NCI-H187 (cell line): ENCODE measurements at places on chromosomes 16 and 17.

DNA sequence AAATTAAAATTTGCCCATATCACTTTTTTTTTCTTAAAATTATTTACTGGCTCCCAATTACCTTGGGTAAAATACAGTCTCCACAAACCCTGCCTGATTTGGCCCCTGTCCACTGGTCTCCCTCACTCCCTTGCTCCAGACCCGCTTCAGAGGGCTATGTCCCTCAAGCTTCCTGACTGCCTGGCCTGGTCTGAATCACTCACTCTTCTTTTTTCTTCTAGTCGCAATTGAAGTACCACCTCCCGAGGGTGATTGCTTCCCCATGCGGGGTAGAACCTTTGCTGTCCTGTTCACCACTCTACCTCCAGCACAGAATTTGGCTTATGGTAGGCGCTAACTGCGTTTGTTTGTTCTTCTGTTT lies 598 bp upstream of the PGAP3 start:
- DNase-seq = no peak

DNA sequence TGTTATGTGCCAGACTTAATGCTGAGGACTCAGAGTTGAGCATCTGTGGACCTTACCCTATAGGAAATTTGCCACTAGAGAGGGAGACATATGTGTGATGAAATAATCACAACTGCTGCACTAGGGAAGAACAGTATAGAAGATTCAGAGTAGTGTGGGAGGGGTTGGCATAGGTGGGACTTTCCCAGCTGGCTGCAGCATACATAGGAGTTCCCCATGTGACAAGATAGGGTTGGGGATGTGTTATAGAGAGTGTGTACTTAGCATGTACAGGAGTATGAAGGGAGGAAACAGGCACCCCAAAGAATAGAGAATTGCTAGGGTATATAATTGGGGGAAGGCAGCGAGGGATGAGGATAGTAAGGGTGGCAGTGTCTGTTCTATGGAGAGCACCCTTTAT lies 2.9 kb downstream of the NUP93 start:
- no peak for DNase-seq

- DNase-seq = no peak
These were observed 20.3 kb upstream of the MAPK3 start for GRCh38 chr16:30143347-30143702.

DNA sequence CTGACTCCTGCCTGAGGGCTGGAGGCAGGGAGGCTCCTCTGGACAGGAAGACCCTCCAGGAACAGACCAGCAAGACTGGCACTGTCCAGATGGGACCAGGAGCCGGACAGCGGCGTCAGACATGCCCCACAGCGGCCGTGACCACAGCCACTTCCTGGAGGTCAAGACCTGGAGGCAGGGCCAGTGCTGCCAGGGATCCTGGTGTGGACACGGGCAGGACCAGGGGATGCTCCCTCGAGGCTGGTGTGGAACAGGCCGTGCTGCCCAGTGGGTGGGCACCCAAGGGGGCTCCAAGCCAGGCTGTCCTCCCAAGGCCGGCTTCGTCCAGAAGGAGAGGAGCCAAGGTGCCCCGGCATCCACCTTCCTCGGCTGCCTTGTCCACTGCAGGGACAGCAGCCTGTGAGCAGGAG lies 4.5 kb upstream of the CCDC57 start:
- DNase-seq = no peak

- no peak for DNase-seq
These were observed 5.7 kb upstream of the SPNS2 start for GRCh38 chr17:4492721-4493561.

DNA sequence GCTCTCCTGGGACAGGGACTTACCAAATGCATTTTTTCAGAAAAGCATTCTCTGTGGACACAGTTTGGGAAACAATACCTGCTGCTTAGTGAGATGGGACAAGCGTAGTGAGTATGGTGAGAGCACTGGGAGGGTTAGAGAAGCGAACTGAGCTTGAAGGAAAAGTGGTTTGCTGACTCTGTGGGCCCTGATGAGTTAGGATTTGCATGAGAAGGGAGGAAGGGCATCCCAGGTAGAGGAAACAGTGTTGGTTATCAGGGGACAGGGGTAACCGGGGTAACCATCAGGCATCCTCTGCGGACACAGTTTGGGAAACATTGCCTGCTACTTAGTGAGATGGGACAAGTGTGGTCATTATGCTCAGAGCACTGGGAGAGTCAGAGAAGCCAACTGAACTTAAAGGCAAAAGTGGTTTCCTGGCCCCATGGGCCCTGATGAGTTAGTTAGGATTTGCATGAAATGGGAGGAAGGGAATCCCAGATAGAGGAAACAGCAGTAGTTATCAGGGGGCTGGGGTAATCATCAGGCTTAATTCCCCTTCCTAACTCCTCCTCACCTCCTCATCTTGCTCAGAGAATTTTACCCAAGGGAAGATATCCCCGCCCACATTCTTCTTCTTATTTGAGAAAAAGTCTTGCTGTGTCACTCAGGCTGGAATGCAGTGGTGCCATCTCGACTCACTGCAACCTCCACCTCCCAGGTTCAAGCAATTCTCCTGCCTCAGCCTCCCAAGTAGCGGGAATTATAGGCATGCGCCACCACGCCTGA lies 319.3 kb downstream of the RBFOX1 start:
- DNase-seq = no peak

DNA sequence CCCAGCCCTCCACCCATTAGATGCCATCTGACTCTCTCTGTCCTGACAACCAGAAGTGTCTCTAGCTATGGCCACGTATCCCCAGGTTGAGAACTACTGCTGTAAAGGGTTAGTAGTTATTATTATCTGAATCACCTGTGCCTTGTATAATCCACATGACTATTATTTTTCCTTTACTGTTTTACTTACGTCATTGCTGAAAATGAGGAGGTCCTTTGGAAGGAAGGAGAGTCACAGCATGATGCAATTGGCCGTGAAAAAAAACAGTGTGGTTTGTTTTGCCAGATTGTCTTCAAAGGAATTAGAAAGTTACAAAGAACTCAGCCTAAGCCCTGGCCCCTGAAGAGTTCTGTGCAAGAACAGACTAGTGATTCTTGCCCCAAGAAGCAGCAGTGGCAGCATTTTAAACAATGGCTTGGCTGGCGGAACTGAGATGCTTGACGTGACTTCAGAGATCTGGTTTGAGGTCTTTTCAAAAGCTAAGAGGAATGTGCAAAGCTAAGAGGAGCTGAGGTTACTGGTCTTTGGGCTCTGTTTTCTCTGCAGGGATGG lies 413.3 kb upstream of the EEF2KMT start:
- no peak for DNase-seq

DNA sequence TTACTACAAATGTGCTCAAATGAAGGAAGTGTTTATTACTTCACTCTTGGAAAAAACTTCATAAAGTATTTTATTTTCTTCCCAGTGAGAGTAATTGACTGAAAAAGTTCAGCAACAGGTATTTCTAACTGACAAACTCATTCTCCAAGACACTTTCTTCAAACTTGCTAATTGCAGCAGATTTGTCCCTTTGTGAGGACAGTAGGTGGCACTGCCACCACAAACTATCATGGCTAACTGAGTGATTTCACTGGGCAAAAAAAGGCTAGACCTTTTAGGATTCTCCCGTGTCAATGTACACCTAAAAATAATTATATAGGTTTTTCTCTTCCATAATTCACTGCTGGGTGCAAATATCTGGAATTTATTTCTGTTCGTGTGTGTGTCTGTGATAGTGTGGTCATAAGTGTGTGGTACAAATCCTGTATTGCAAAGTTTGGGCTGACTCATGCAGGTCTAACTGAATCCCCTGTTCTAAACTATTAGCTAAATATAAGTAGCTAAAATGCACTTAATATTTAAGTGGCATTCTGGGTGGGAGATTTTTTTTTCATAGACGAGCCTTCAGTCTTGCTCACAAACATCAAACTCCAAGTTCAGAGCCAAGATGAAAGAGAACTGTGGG lies 3.9 kb downstream of the HS3ST3A1 start:
- DNase-seq = no peak

- no peak for DNase-seq
These were observed 491 bp downstream of the TRAP1 start for GRCh38 chr16:3716831-3717234.

DNA sequence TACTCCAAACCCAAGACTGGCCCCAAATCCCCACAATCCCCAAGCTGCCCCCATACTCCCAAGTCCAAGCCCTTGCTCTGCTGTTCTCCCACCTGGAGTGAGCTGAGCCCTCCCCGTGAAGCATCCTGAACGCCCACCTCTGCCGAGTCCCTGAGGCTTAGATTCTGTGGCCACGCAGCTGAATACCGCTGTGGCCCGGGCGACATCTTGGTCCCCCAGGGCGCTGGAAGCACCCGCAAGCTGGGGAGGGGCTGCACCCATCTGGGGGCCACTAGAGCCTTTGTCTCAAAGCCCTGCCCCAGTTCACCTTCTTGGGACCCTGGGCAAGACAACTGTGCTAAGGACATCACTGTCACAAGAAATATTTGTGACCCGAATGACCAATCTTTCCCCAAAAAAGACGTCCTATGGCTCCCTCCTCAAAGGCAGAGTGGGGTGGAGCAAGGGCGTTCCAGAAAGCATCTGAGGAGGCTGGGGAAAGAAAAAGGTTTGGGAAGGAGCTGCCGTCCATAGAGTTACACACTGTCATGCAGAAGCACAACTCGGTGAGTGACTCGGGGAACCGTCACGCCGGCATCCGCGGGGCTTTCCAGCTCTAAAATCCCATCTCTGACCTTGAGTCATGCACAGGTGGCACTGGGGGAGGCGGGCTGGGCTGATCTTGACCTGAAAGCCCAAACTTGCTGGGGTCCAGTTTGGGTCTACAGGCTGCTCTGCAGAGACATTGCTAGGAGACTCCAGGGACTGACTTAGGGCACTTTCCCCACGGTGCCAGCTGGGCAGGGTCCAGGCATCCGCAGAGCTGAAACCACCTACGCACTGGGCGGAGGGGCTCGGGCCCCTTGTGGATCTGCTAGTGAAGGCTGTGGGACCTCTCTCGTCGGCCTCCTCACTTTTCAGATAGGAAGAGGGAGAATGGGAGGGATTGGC lies 6.6 kb downstream of the PTX4 start:
- DNase-seq = no peak

DNA sequence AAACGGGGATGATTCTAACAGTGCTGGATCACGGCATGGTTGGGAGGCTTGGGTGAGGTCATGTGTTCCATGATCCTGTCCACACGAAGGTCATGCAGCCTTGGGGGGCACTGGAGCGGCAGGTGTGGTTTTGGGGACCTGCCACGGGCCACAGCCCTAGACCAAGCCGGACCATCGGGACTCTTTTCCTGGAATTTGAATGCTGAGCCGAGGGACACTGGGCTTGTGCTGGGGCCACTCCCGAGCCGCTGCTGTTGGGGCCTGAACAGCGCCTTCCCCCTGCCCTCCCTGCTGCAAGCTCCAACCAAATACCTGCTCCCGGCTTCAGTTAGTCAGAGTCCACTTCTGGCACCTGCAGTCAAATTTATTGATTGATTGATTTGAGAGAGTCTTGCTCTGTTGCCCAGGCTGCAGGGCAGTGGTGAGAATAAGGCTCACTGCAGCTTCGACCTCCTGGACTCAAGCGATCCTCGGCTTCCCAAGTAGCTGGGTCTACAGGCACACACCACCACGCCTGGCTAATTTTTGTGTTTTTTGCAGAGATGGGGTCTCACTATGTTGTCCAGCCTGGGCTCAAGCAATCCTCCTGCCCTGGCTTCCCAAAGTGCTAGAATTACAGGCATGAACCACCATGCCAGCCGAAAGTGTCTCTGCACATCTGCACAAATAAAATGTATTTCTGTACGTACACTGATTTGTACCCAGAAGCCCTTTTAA lies 37.2 kb upstream of the SLC38A10 start:
- DNase-seq = no peak

DNA sequence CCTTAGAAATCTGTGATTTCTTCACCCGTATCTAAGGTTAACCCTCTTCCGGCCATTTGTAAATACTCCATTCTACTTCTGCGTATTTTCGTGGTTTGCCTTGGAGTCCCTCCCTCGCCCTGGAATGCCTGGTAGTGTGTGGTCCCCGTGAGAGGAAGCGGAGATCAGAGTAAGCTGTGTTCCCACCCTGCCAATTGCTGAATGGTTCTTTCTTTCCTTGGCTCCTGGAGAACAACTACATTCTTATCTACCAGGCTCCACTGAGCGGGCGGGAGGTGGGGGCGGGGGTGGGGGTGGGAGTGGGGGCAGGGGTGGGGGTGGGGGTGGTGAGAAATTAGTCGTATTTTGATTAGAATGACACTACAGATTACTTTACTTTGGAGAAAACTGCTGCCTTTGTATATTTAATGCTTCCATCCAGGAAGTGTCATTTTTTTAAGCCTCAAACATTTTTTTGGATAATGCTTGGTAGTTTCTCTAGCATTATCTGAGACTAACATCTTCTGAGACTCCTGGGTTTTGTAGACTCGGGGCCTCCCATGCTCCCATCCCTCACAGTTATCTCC lies 20.9 kb upstream of the FASN start:
- no peak for DNase-seq

DNA sequence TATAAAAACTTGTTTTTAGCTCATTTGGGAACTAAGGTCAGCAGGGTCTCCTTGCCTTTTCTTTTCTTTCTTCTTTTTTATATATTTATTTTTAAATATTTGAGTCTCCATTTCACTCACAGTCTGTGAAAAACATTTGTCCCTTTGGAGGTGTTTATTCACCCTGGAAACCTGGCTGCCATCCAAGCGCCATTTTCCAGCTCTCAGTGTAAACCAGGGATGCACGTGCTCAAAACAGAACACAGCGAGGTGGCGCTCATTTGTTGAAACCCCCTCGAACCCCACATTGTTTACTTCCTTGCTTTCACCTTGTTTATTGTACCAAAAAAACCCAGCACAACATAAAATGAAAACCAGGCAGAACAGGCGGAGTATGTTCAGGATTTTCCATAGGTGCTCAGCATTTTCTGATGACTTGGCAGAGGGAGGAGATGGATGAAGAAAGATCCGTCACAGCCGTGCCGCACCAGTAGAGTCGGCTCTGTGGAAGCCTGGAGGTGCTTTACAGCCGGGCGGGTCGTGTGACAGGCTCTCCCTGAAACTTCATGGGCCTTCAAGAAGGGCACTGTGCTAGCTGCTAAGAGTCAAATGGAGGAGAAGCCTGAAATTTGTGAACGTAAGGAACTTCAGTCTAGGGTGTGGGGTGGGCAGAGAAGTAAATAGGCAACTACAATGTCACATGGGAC lies 284.4 kb downstream of the FOXL1 start:
- no peak for DNase-seq

GRCh38 chr17:74779948-74780400 lies 3.8 kb upstream of the NAT9 start:
- DNase-seq = no peak

DNA sequence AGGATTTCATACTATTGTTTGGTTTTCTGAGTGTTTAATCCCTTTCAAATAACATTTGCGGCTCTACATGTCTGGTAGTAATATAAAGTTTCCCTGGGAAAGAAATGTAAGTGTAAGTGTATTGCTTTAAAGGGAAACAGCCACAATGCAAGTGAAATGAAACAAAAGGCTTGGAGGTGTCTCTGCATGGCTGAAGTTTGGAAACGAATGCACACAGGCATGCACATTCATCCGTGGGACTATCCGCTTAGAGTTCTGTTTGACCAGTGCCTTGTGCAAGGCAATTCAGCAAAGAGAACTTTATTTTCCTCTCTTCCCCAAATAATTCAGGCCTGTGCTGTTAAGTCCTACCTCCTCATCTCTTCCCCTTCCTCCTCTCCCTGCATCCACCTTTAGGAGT lies 56.1 kb upstream of the MRTFB start:
- DNase-seq = no peak

GRCh38 chr16:69323415-69323814 lies 7.0 kb downstream of the PDF start:
- DNase-seq = no peak

- DNase-seq = no peak
These were observed 1406.0 kb upstream of the CDH8 start for GRCh38 chr16:63442246-63442645.
